ENCODE measurements at places on chromosomes 11 and 22.

GRCh38 chr22:30861688-30862552, 106.7 kb downstream of the MORC2 start:
- no peak for DNase-seq

DNA sequence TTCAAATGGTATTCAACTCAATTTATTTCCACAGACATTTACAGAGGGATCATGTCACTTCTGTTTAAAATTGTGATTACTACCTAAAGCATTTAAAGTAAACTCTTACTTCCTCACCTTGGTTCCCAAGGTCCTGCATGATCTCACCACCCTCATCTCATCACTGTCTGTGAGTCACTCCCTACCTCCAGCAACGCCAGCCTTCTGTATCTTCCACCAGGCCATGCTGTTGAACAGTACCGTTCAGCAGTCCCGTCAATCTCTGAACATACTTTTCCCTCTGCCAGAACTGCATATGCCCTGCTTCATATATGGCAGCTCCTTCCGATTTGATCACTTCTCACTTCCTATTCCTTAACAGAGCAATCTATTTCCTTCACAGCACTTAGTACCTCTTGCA, 2.0 kb downstream of the FBXO3 start:
- no peak for DNase-seq

DNA sequence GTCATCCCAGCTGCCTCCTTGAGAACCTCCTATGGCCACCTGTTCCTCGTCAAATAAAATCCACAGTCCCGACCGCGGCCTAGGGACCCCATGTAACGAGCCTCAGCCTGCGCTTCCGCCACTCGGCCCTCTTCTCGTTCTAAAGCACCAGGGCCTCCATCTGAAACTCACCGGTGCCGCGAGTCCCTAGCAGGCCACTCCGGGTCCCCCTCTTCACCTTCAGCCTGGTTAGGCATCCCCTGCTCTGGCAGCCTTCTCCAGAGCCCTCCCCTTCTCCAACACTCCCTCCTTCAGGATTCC, 2.4 kb upstream of the SSTR3 start:
- DNase-seq, result no peak

- peak; percentile 92 for DNase-seq
Observed at GRCh38 chr22:21938071-21938822, 14.4 kb downstream of the PPM1F start.

- peak; percentile 9 for DNase-seq
Observed at GRCh38 chr11:45141171-45141570, 5.3 kb upstream of the PRDM11 start.

DNA sequence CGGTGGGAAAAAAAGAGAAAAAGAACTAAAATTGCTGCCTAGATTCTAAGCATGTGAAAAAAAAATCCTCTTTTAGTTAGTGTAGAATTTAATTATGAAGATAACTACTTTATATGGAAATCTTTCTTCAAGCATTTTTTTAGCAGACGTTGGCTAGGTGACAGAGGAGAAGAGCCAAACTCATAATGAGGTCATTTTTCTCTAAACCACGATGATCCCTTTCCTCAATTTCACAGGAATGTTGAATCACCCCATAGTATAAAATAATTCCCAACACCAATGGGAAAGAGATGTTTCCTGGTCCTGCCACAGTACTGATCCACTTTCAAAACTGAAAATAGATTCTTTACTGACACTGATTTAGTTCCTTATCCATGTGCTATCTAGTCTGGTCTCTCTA, 319.8 kb downstream of the DLG2 start:
- DNase-seq, result no peak

DNA sequence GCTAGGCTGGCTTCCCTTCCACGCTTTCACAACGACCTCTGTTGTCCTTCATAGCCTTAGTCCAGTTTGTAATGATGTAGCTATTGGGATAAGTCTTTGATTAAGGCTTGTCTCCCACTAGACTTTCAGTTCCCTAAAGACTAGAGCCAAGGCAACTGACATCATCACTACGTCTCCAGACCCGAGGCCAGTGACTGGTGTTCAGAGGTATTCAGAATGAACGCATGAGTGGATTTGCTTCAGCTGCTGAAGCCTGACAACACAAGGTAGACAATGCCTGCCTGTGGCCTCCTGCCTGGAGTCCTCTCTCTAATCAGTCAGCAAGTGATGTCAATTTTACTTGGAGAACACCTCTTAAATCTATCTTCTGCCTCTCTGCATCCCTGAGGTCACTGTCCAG, 13.6 kb downstream of the EFCAB6 start:
- DNase-seq, result no peak

DNA sequence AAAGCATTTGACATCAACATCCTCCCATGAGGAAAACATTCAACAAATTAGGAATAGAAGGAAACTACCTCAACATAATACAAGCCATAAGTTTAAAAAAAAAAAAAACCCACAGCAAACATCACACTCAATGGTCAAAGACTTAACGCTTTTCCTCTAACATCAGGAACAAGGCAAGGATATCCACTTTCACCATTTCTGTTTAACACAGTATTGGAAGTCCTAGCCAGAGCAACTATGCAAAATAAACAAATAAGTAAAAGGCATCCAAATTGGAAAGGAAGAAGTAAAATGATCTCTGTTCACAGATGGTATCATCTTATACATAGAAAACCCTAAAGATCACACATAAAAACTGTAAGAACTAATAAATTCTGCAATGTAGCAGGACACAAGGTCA, 13.1 kb downstream of the FXYD6 start:
- no peak for DNase-seq

GRCh38 chr11:85062659-85063058, 564.5 kb downstream of the DLG2 start:
- DNase-seq, result peak; percentile 17

GRCh38 chr11:34621876-34622275, 983 bp downstream of the EHF start:
- DNase-seq, result no peak

- no peak for DNase-seq
Observed at GRCh38 chr22:41597635-41597953, 8.0 kb upstream of the PMM1 start.

DNA sequence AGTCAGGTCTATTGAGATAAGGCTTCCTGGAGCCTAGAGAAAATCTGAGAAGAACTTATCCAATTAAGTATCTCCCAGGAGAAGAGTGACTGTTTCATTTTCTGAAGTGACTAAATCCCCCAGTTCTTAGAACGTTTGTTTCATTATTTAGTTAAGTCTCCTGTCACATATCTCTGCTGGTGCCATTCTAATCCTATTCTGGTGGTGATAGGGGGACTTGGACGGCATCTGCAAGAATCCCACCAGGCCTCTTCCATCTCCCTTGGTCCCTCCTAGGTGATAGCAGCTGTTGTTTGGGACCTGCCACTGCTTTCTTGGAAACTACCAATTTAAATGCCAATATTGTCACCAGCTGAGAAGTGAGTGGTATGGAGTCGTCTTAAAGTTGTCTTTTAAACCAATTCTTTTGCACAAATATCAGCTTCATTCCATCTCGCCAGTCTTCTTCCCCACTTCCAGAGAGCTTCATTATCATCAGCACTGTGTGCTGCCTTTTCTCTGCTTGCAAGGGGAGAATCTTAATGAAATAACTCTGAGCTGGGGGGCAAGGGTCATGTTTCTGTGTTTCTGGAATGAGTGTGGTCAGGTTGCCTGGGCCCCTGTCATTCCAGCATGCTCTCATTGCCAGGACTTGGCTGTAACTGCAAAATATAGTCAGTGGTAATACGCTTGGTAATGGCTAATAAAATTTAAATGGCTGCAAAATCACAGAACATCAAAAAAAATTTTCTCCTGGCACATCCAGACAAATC, 104.8 kb downstream of the LDLRAD3 start:
- DNase-seq, result no peak

- DNase-seq, result peak; percentile 60
Observed at GRCh38 chr11:47179655-47179991, 2.9 kb upstream of the ARFGAP2 start.

DNA sequence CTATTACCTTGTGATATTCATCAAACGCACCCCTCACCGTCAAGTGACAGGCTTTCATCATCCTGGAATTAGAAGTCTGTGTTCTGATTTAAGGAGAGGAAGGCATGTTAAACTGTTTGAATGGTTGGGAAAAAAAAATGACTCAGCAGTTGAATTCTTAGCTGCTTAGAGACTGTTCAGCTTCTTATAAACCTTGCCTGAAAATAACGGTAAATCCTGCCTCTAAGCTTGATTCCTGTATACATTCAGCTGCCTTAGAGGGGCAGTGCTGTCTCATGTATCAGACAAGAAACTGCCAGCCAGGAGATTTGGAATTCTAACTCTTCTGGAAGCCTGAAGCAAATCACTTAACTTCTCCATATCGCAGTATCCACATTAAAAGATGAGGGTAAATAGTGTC, 437.4 kb downstream of the JRKL start:
- no peak for DNase-seq

DNA sequence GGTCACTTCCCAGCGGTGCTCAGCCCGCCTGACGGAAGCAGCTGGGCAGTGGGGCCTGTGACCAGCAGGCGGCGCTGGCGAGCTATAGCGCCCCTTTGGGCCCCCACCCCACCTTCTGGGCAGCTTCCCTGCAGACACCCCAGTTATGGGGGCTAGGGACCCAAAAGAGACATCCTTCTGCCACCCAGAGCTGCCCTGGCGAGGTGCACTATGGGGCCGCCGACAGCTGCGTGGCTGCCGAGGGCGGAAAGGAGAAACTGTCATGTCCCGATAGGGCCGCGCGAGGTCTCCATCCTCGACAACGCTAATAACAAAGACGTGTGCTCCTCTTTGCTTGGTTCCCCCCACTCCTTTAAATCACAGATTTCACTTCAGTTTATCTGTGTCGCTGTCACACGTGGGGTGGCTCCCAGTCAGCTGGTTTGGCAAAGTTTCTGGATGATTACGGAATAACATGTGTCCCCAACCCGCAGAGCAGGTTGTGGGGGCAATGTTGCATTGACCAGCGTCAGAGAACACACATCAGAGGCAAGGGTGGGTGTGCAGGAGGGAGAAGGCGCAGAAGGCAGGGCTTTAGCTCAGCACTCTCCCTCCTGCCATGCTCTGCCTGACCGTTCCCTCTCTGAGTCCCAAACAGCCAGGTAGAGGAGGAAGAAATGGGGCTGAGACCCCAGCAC, 673 bp upstream of the MYO7A start:
- peak; percentile 39 for DNase-seq

- no peak for DNase-seq
Observed at GRCh38 chr22:43239193-43239780, 52.4 kb upstream of the TTLL12 start.

GRCh38 chr22:21861851-21862250, 5.6 kb downstream of the MAPK1 start:
- DNase-seq, result no peak

GRCh38 chr11:113147249-113147648, 167.1 kb upstream of the TTC12 start:
- DNase-seq, result no peak

- no peak for DNase-seq
Observed at GRCh38 chr11:118124929-118125535, 27.6 kb downstream of the SCN4B start.

- DNase-seq, result peak; percentile 73
Observed at GRCh38 chr11:355581-356458, 13.5 kb upstream of the B4GALNT4 start.

DNA sequence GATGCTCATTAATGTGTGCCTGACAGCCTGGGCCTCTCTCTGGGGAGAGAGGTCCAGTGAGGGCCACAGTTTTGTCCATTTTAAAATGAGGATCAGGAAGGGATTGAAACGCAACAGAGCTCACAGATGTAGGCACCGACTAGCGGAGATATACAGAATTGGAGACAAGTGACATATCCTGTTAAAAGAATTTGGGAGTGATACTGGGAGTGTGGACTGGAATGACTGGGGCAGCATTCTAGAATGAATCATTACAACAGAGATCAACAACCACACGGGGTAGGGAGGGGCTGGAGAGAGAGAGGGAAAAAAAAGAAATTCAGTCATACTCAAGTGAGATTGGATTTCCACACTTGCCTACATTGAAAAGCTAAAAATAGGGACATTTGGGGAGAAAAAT, 2.5 kb upstream of the NCAM1 start:
- DNase-seq, result no peak

- no peak for DNase-seq
Observed at GRCh38 chr22:44711690-44712555, 9.9 kb downstream of the PRR5 start.

GRCh38 chr22:47120399-47120798, 357.9 kb downstream of the TBC1D22A start:
- DNase-seq, result no peak

- no peak for DNase-seq
Observed at GRCh38 chr11:104159356-104159755, 4.6 kb downstream of the PDGFD start.

GRCh38 chr22:30238661-30239487, 7.7 kb downstream of the LIF start:
- peak; percentile 31 for DNase-seq

DNA sequence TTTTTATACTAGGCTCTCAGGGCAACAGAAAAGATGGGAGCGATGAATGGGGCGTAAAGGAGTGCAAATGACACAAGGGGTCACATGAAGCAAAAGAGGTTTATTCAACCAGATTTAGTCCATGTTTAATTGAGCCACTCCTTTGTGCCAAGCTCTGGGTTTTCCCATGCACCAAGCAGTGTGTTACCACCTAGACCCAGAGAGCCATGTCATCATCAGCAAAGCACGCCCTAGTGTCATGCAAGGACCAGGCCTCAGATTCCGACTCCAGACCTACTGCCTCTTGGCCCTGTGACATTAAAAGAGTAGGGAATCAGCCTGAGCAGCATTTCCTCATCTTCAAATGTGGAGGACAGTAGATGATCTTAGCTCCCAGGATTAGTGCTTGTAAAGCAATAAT, 1.1 kb upstream of the IGLL5 start:
- DNase-seq, result no peak

GRCh38 chr11:76169473-76169896, 36.8 kb downstream of the WNT11 start:
- no peak for DNase-seq

GRCh38 chr22:39546889-39547586, 14.5 kb upstream of the RPS19BP1 start:
- DNase-seq, result no peak

DNA sequence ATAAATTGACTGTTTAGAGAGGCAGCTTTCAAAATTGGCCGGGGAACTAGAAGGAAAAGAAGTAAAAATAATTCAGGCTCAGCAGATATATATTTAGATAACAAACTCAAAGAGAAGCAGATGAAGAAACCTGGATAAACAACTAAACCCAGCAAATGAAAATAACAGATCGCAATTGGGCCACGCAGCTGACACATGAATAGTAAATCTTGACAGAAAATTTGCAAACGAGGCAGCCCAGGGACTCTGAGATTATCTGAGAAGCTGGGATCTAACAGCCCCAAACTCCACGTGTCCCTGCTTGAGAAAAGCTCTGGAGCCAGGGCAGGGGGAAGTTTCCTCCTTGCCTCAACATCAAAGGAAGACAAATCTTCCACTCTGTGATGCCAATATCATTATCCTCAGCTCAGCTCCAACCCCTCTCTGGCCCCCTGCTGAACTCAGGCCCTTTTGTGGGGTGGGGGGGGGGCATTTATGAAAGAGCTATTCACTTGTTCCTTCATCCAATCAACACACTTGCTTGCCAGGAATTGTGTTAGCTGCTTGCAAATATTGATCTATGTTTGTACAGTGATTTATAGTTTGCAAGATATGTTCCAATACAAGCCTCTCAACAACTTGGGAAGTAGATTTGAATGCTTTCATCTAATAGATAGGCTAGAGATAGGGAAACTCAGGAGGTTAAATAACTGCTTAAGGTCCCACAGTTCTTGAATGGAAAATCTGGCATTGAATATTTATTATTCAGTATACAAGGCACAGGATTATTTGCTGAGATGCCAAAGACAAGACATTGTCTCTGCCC, 72.5 kb upstream of the C11orf87 start:
- DNase-seq, result no peak

- no peak for DNase-seq
Observed at GRCh38 chr11:47244448-47245350, 3.9 kb downstream of the ACP2 start.

GRCh38 chr11:78228467-78228866, 39.7 kb downstream of the USP35 start:
- DNase-seq, result peak; percentile 32
